ENCODE measurements at places on chromosomes 5 and 9.
A peak's percentile ranks its signal among the peaks of the same experiment; 100 is the strongest.

DNA sequence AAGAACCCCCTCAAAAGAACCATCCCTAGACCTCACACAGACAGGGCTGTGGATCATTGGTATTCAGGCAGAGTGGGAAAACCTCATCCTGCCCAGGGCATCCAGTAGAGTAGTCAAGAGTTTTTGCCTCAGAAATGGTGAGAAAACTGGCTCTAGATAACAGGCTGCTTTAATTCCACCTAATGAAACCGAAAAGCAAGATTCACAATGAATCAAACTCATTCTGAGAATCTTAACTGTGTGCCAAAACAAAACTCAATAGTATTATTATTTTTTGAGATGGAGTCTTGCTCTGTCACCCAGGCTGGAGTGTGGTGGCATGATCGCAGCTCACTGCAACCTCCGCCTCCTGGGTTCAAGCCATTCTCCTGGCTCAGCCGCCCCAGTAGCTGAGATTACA is 17.8 kb upstream of the NPM1 start:
- DNase-seq: no peak

DNA sequence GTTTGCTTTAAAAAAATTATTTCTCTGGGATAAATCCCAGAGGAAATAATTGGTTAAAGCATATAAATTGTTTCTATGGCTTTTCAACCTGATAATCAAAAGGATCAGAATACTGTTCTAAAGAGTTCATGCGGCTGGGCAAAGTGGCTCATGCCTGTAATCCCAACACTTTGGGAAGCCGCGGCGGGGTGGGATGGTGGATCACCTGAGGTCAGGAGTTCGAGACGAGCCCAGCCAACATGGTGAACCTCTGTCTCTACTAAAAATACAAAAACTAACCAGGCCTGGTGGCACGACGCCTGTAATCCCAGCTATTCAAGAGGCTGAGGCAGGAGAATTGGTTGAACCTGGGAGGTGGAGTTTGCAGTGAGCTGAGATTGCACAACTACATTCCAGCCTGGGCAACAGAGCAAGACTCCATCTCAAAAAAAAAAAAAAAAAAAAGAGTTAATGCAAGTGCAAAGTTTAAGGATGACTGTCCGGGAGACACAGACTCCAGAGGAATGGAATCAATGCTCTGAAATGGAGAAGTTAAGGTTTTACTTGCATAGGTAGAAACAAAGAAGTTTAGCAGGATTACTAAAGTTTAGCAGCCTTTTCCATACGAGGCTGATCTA is 16.6 kb upstream of the GRHPR start:
- no peak for DNase-seq

DNA sequence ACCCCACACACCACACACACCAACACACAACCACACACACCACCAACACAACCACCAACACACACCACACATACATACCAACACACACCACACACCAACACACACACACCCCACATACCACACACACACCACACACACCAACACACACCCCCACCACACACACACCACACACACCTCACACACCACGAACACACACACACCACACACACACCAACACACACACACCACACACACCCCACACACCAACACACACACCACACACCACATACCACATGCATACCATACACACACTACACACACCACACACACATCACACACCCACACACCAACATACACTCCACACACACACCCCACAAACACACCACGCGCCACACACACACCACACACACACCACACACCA is 171.4 kb downstream of the GOLPH3 start:
- no peak for DNase-seq

DNA sequence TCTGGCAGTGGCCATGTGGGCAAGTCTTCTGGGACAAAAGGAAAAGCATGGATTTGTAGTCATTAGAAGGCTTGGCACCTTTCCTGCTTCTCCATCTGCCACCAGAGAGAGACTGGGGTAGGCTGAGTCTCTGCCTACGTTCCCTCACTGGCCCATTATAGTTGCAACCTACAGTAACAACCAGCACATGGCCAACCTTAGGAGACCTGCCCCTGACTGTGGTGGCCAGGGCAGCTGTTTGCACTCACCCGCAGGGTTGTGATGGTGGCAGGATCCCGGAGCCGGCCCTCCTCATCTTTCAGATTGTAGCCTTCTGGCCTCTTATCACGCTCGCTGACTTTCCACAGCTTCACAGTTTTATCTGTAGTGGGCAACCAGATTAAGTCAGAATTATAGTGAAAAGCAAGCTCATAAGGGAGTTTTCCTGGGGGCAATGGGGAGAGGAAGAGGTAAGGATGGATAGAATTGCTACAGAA is 174.9 kb upstream of the GPR151 start:
- DNase-seq: peak; percentile 85

DNA sequence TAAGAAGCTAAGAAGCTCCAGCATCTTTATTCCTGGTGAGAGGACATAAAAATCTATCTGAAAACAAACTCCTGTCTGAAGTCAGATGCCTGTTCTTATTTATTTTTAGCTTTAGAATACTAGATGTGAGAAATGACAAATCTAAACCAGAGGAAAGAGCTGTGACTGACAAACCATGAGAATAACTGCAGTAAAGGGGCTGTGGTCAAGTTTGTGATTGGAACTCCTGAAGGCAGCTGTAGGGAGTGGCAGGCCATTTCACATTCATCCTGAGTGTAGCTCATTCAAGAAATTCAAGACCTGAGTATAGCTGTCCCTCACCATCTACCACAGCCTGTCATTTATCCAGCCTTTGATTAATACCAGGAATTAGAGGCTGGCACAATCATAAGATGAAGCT is 718.8 kb downstream of the BRINP1 start:
- no peak for DNase-seq

Data from cerebellar cortex (tissue), 1 donor.